ENCODE measurements at places on chromosomes 16 and 17.

DNA sequence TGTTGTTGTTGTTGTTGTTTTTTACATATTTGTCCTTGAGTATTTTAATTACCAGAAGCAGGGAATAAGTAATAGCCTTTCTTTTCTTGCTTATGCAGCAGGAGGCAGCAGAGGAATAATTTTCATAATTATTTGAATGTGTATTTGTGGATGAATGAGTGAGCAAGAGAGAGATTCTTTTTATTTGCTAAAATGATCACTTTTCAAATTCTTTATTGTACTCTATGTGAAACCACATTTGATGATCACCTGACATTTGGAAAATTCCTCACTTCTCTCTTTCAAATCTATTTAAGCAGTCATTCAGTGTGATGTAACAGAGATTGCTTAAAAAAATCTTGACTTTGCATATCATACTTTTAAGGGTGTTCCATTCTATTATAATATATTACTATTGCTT lies 223.6 kb downstream of the BCAS3 start:
- DNase-seq = no peak

DNA sequence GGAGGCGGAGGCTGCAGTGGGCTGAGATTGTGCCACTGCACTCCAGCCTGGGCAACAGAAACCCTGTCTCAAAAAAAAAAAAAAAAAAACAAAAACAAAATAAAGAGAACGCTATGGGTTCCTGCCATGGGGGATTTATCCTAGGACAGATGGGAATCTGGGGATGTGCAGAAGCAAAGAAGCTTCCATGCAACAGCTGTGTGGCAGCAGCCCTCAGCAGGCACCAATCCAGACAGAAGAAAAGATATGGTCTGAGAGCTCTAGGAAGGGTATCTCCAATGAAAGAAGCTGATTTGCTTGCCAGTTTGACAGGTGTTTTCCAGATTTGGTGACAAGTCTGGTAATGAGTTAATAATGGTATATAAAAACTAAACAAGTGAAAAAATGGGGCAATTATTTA lies 11.6 kb downstream of the MYO19 start:
- no peak for DNase-seq

DNA sequence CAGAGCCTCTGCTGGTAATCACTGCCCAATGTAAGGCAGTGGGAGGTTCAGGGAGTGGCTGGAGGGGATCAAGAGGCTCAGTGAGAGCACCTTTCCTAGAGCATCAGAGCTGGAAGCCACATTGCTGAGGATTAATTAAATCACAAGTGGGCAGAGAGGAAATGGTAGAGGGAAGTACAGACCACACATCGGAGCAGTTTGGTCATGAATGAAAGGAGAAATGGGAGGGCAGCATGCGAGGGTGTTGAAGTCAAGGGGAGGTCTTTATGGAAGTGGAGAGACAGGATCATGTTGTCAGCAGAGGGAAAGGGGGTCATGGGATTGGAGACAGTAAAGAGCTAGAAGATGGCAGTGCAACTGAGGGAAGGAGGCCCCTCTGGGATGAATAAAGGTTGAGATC lies 2.3 kb downstream of the CCL17 start:
- no peak for DNase-seq

DNA sequence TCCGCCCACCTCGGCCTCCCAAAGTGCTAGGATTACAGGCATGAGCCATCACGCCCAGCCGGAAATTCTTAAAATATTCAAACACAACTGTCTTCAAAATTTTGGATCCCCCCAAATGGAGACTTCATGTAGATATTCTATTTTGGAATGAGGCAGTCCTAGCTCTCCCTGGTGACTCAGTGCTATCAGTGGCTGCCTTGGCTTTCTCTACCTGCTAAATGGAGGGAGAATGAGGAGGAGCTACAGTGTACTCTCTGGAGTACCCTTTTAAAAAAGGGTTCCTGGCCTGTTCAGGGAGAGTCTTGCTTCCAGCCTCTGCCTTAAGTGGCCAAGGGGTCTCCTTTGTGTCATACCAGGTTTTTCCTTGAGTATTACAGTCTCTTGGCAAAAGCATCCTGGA lies 10.8 kb downstream of the ALKBH5 start:
- DNase-seq = no peak

DNA sequence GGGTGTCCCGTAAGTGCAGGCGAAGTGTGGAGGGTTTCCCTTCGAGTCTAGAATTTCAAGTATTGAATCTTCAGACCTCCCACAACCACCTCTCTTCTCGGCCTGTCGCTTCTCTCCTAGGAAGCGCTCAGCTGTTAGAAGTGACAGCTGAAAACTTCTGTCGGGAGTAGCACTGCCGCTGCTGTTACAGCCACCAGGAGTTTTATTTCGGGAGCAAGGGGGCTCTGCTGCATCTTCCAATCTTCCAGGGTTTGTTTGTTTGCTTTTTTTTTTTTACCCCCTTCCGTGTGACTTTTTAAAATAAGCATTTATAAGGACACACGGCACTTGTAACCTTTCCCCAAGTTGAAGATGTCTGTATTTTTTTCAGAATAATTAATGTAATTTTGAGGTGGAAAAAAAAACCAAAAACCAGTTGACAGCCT lies 767 bp downstream of the RPS6KB1 start:
- DNase-seq = no peak

DNA sequence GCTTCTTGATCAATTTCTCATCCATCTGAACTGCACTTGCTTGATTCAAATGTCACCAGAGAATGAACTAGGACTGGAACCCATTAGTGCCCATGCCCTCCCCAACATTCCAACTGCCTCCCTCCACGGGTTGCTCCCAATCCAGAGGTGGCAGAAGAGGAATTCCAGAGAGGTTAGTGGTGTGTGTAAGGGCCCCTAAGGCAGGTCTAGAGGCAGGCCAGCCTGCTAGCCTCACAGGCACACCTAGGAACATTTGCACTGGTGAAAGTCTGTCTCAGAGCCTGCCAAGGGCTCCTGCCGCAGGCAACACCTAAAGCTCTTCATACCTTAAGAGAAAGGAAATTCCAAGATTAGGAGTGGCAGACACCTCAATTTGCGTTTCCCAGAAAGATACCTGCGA lies 21.2 kb upstream of the CMTM4 start:
- DNase-seq = no peak

GRCh38 chr17:58531661-58532554 lies 17.5 kb upstream of the MTMR4 start:
- peak; percentile 27 for DNase-seq

GRCh38 chr16:87501117-87501516 lies 8.3 kb upstream of the ZCCHC14 start:
- no peak for DNase-seq
